NCI-H345 (cell line): ENCODE measurements at places on chromosomes 5 and 9.

GRCh38 chr9:124238546-124239140 is 19.1 kb upstream of the NEK6 start:
- no peak for DNase-seq

GRCh38 chr9:13437866-13438265 is 158.4 kb upstream of the MPDZ start:
- no peak for DNase-seq

- peak; percentile 1 for DNase-seq
These were observed 35.6 kb downstream of the PTCD2 start for GRCh38 chr5:72355706-72356299.

- no peak for DNase-seq
These were observed 2073.7 kb upstream of the ACO1 start for GRCh38 chr9:30310711-30311110.

DNA sequence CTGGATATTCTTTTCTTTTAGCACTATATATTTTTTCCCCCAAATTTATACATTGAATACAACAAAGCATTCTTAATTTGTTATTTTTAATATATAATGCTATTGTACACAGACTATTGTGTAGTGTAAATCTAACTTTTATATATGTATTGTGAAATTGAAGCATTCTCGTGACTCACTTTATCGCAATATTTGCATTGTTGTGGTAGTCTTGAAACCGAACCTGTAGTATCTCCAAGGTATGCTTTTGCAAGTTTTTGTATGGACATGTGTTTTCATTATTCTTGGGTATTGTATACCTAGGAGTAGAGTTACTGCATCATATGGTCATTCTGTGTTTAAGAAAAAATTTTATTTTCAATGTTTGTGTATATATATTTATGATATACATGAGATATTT is 49.6 kb downstream of the NSD1 start:
- no peak for DNase-seq
